ENCODE measurements at places on chromosomes 5 and 9.

DNA sequence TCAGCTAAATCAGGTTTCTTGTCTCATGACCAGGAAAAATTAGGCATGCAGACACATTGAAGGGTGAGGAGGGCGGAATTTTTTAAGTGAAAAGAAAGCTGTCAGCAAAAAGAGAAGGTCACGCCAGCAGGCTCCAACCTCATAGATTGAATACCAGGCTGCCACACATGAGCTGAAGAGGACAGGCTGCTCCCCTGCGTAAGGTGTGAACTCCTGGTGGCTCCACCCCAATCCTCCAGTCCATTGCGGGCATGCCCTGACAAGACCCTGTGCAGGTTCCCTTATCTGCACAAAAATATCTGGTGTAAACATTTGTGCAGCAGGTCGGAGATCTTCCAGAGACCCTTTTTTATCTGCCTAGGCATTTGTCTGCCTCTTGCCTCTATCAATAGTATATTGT, 22.9 kb upstream of the TEX10 start:
- no peak for DNase-seq

- DNase-seq: no peak
Observed at GRCh38 chr5:115952588-115952987, 9.7 kb upstream of the LVRN start.

- DNase-seq: no peak
Observed at GRCh38 chr5:88997937-88998336, 115.0 kb upstream of the MEF2C start.

DNA sequence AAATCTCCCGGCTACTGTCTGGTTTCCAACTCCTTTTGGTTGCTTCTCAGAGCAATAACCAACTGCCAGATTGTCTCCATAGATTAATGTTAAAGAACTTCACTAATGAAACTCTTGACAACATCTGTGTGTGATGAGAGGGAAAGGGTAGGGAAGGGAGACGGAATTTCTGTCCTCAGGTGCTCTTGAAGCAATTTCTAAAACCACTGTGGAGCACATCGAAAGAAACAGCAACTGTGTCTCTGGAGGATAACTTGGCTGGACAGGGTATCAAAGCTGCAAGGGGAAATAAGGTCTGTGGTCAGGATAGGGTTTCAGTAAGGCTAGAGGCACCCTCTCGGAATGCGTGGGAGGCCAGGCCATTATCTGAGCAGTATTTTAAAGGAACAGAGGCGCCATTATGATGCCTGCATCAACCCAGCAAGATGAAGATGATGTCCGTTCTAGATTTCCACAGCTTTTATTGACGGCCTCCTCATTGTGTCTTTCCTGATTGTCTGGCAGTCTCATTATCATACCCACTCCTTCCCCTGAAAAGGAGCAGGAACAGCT, 76.6 kb downstream of the RORB start:
- DNase-seq: no peak
